Activated T-helper 2 cell treated with anti-CD3 and anti-CD28 coated beads, Interferon-gamma antibody, Interleukin-2, Interleukin-4, amounts not matched to agents 10 μg/mL and 5 μg/mL and 100 μg/mL, durations not matched to agents 14 hours and 24 hours and 36 hours (primary cell): ENCODE measurements at places on chromosomes 3 and 15. TPM values are rescaled to one million over a fixed set of nuclear protein-coding genes. Genes with fewer than 3 reads are reported as not detected.

Gene CHRNB4
- not detected in 2 replicates for total RNA-seq

DNA sequence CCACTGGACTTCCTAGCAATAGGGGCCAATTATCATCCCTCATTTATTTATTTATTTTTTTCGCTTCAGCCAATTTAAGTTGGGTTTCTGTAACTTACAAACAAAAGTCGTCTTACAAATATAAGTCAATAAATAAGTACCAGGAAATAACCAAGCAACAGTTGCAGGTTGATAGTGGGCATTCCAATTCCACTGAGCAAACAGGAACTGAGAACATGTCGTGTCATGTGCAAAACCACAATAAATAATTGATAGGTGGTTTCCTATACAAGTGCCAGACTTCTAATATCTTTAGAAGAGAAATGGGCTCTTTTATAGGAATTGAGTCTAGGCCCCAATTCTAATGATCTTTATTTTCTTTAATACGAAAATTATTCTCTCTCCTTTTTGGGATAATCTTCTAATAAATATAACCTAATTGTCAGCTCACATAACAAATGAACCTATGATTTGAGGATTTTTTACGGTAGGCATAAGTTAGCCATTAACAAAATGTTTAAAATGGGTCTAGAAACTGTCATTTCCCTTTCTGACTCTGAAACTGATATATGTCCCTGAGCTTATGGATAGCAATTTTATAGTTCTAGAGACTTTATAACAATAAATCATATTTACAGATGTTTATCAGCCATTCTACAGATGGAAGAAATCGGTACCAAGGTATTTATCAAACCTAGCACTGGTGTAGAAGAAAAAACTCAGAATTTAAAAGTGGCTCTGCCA, 571.8 kb downstream of the FOXP1 start:
- no peak for DNase-seq

DNA sequence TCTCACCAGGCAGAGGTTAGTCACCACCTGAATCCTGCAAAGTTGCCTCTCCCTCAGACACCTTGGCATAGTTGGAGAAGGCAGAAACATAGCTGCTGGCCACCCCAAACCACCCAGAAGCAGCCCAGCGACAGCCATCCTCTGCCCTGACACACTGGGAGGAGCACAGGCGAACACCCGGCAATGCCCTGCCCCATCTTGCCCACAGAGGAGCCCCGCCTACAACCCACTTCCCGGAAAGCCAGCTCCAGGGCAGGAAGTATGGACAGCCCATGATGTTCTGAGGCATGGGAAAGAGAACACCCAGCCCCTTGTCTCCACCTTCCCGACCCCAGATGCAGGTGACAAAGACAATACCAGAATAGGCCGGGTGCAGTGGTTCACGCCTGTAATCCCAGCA, 12.6 kb upstream of the SHISA5 start:
- no peak for DNase-seq

- no peak for DNase-seq
Observed at GRCh38 chr15:55737373-55737772, 5.6 kb downstream of the PRTG start.

Gene GOLGA6D
- not detected in 2 replicates for total RNA-seq

DNA sequence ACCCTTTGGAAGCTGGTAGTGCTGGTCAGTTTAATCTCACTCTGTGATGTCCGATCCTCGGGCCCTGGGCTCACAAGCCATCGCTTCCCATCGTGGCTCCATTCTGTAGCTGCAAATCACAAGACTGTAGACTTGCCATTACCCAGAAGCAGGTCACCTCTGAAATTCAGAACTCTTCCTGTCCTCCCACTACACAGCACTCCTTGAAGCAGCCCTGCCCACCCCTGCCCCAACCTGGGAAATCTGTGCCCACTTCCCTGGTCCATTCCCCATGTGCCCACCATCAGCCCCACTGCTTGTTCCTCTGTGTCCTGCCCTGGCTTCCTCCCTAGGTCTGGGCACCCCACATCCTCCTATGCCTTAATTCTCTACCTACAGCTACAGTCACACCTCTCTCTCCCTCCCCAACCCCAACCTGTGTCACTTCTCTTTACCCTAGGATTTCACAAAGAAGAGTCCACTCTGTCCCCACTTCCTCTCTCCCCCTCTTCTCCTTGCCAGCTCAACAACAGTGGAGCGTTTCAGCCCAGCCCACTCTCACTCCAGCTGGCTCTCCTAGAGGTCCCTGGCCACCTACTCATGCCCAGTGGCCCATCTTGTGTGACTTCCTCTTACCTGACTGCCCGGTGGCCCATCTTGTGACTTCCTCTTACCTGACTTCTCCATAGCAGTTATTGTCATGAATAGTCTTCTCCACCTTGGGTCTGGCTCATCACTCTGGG, 8.3 kb downstream of the ZNF710 start:
- no peak for DNase-seq

Gene RTP3
- not detected in 2 replicates for total RNA-seq
